ENCODE measurements at places on chromosomes 6 and 20.

DNA sequence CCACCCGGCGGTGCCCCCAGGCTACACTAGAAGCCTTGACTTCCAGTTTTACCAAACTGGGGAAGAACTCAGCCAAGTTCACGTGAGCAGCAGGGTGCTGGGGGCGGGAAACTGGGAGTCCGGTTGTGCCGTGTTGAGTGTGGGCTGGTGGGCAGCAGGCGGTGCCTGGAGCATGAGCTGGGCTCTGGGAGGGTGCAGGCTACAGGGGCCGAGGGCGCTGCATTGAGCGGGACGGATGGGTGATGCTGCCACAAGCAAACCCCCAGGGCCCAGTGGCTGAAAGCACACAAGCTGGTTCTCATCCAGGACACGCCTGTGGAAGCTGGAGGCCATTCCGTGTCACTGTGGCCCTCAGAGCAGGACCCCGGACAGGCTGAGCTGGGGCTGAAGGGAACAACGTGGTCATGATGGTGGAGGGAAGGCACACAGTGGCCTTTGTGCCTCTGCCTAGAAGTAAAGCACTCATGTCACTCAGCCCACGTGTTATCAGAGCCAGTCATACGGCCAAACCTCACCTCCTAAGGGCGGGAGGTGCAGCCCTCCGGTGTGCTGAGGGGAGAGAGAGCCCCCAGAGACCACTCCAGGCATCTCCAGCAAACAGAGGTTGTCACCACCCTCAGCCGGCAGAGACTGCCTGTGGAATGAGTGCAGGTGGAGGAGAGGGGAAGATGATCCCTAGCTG is 29.5 kb downstream of the RBM38 start:
- DNase-seq = no peak

DNA sequence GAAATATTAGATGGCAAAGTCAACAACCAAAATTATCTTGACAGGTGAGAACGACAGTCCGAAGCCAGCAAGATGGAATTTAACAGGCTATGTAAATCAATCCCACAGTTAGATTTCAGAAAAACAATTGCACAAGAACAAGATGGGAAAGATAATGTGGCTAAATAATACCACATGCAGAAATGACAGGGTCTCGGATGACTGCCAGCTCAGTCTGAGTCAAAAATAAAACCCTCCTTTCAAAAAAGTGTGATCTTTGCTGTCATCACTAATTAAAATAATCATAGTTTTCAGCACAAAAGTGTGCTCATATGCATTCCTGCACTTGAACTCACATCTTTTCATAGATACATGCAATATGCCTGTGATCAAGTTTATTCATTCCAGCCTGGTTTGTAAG is 25.9 kb downstream of the FOXQ1 start:
- DNase-seq = no peak

DNA sequence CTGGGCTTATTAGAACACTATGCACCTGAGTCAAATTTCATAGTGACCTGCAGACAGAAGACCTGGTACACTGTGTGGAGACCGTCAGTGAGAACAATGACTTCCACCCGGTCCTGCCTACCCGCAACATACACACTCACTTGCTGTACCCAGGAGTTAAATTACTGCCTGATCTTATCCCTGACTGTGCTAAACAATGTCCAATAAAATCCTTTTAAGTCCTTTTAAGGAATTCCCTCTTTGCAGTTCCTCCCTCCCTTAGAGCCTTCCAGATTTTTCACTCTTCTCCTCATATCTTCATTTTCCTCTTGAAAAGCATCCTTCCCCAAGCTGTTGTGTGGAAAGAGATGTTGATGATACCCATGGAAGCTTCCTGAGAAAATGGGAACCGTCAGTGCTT is 3.4 kb upstream of the KCNG1 start:
- DNase-seq = no peak

GRCh38 chr6:170096803-170097504 is 193.9 kb downstream of the DLL1 start:
- DNase-seq = peak; percentile 1

DNA sequence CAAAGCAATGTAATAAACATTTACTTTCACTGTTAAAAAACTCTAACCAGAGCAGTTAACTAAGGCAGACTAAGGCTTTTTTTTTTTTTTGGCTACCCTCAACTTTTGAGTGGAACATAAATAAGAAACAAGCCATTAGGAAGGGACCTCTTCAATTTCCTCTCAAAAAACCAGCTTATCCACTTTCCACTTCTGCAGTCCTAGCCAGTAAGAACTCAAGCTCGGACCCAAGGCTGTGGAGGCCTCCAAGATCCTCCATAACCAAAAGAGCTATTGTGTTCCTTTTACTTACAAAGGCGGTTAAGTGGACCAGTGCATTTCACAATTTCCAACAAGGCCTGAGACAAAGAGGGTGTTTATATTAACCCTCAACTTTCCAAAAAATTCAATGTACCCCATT is 5.3 kb downstream of the KCNK5 start:
- no peak for DNase-seq

GRCh38 chr6:132937466-132937906 is 123.1 kb downstream of the RPS12 start:
- DNase-seq = peak; percentile 19

GRCh38 chr6:169885131-169885530 is 133.7 kb downstream of the ERMARD start:
- DNase-seq = no peak

GRCh38 chr6:150734235-150734634 is 131.3 kb upstream of the MTHFD1L start:
- DNase-seq = no peak

GRCh38 chr20:51100617-51101016 is 77.7 kb upstream of the KCNG1 start:
- DNase-seq = no peak

DNA sequence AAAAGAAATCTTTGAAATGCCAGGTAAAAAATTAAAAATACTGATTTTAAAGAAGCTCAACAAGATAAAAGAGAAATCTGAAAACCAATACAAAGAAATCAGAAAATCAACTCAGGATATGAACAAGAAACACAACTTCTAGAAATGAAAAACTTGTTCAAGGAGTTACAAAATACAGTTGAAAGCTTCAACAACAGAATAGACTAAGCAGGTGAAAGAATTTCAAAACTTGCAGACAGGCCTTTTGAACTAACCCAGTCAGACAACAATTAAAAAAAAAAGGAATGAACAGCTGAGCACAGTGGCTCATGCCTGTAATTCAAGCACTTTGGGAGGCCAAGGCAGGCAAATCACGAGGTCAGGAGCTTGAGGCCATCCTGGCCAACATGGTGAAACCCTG is 57.8 kb downstream of the PDSS2 start:
- no peak for DNase-seq

GRCh38 chr6:154783229-154783628 is 50.0 kb downstream of the SCAF8 start:
- DNase-seq = no peak

- DNase-seq = no peak
Measured at GRCh38 chr6:85118233-85118632, 331.6 kb upstream of the NT5E start.

DNA sequence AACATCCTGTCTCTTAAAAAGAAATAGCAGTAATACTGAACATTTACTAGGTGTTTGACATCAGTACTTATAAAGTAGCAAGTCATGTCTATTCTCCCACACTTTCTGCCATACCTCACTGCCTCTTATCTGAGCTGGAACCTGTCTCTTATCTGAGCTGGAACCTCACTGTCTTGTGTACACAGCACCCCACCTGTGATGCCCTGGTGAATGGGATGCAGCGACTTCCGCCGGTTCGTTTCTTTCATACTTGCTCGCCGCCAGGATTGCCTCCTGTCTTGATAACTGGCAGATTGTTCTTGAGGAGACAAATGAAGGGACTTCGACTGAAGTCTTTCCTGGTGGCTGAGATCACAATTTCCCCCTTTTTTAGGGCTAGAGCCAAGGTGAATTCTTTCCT is 2.9 kb downstream of the DSN1 start:
- no peak for DNase-seq

DNA sequence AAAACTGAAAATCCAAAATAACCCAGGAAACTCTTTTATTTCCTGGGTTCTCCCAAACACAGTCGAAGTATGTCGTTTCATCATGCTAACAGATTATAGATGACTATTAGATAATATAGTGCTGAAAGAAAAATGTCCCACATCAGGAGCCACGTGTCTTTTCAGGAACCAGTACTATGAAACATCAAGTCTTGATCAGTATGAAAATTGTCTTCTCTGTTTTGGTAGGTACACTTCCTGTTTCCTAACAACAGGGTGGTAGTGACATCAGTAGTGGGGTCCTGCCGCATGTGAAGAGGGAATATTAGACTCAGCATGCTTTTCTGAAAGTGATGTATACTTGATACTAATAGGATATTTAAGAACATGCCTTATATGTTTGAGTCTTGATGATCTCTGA is 136.7 kb downstream of the HIVEP1 start:
- DNase-seq = no peak

- no peak for DNase-seq
Measured at GRCh38 chr20:59393142-59393541, 92.7 kb downstream of the EDN3 start.

- no peak for DNase-seq
Measured at GRCh38 chr6:35304299-35304698, 6.7 kb downstream of the DEF6 start.

DNA sequence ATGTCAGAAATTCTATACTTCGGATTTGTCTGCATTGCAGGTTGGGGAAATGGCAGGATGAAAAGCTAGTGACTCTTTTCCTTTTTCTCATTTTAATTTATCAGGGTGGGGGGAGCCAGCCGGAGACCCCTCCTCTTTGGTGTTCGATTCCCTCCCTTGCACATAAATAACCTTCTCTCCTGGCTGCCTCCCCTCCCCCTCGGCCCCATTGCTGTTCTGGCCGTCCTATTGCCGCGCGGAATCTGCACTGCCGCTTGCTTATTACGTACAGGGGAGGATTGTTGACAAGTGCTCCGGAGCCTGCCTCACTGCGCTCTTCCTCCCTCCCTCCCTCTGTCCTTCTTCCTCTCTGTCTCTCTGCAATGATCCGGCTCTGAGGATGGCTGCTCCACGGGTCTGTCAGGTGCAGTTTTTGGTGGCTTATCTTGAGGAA is 154.7 kb downstream of the JARID2 start:
- DNase-seq = peak; percentile 69

- DNase-seq = no peak
Measured at GRCh38 chr6:136792095-136792409, 225 bp downstream of the MAP3K5 start.

DNA sequence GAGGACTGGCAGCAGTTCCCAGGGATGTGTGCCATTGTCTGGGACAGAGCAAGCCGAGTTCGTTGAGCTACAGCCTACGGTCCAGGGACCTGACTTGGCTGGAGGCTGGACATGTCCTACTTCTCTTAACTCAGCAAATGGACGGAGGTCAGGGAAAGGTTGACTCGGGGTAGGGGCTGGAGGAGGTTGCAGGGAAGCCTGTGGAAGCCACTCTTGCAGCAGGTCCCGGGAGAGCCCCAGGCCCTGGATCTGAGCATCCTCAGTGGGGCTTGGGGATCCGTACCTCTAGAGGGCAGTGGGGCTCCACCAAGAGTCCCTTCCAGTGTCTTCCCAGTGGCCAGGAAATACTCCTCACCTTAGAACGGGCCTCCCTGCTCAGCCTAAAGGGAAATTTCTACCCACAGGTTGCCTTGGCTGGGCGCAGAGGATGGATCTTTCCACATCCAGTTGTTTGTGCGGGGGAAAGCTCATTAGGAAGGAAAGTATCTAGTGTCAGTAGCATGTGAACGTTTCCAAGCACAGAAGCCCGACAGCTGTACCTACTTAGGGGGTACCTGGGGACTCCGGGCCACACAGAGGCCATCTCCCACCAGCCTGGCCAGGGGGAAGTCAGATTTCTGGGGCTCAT is 170.2 kb downstream of the NFATC2 start:
- DNase-seq = peak; percentile 68

- no peak for DNase-seq
Measured at GRCh38 chr20:17928211-17928611, 40.4 kb downstream of the SNX5 start.

DNA sequence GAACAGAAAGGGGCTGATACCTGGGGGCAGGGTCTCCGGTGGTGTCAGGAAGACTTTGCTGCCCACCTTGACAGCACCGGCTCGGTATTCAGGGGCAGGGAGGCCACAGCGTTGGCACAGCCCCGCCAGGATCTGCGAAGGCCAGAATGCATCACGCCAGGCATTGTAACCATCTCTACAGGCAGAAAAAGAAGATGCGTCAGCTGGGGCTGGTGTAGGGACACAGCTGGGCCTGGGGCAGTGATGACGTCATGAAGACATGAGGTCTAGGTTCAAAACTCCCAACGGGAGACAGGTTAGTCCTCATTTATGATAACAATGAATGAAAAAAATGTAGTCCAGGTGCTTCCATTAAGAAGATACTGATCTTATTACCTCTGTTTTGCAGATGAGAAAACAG is 22.0 kb downstream of the ERGIC3 start:
- DNase-seq = no peak

DNA sequence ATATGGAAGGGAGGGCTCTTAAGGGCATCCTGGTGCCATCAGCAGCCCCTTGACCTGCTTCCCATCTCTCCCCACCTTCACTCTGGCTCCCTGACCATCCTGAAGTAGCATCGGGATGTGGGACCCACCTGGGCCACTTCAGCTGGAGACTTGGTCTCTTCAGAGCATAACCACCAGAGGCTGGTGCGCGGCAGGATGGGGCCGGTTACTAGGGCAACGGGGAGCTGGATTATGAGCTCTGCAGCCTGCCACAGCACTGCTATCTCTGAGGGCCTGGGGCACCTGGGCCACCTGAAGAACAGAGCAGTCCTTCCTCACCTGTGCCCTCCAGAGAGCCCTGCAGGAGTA is 79.7 kb downstream of the SYNJ2 start:
- no peak for DNase-seq

DNA sequence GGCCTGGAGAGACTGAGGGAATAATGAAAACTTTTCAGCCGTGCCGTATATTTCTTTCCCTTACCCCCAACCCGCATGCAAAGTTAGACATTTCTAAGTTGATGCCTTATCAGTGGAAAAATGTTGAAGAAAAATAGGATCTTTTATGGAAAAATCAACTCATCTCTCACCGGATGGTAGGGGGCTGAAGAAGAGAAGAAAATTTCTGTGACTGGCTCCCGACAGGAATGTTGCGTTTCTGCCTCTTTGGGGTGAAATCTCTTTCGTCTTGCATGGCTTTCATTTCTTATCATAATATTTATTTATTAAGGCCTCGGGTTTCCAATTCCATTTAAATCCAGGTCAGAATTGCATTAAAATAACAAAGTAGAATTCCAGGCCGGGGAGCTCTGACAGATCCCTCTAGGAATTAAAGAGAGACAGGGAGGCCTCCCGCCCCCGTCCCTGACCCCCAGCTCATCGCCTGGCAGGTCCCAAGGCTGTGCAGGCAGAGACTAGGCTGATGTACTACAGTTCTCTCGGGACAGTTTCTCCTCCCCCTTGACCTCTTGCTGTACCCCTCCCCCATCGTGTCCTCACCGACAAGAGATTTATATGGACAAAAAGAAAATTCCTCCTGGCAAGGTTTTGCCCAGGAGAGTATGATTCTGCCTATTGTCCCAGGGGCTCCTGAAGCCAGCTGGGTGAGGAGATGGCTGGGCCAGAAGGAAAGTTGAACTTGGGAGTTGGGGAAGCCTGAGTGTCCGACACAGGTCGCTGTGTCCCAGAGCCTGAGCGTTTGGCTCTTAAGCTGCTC is 1.3 kb downstream of the SCUBE3 start:
- DNase-seq = no peak

- no peak for DNase-seq
Measured at GRCh38 chr6:13375360-13375878, 47.1 kb upstream of the TBC1D7 start.

- no peak for DNase-seq
Measured at GRCh38 chr6:7761051-7761450, 35.2 kb downstream of the BMP6 start.
